Activated CD4-positive, CD25-positive, alpha-beta regulatory T cell (primary cell): ENCODE measurements at places on chromosomes 16 and 17.

DNA sequence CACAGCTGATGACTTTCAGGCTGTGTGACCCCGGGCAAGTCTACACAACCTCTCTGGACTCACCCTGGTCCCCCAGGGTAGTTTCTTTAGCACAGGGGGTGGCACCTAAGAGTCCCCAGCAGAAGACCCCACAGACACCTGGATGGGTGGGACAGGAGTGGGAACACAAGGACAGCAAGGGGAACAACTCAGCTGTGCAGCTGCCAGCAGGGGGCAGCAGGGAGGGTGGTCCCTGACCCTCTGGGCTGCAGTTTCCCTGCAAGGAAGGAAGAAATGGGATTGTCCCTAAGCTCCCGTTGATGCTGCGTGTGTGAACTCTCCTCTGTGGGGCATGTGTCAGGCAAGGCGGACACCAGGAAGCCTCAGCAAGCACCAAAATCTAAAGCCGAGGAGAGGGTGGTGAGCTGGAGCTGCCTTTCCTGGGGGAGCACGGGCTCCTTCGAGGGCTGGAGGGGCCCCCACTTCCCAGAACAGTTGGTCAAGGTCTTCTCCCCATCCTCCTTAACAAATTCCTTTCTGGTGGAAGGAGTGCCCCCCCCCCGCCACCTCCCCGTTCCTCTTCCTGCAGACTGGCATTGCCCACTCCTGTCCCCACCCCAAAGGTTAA is 24.1 kb upstream of the CDH5 start:
- no peak for DNase-seq

GRCh38 chr16:56191156-56191815 is at the start of gene GNAO1:
GNAO1 (plus strand) TSS chr16:56191489; CDS start chr16:56192236, 747 bp downstream.
- peak; percentile 10 for DNase-seq

GRCh38 chr17:7916808-7917207 is 719 bp upstream of the RNF227 start:
- DNase-seq: no peak

GRCh38 chr16:28277537-28278388 is 14.6 kb upstream of the SBK1 start:
- peak; percentile 63 for DNase-seq

GRCh38 chr16:27455700-27456099 is 53.7 kb downstream of the IL21R start:
- DNase-seq: no peak

DNA sequence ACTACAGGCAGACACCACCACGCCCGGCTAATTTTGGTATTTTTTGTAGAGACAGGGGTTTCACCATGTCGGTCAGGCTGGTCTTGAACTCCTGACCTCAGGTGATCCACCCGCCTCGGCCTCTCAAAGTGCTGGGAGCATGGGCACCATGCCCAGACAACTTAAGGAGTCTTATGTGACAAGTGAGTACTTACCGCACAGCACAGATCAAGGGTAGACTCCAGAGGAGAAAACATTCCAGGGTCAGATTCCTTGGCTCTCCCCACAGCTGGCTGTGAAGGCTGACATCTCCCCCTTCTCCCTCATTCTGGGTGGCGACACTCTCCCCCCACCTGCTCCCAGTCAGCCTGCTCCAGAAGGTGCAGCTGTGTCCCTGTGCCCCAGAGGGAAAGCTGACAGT is 10.6 kb downstream of the ZSCAN10 start:
- DNase-seq: no peak

DNA sequence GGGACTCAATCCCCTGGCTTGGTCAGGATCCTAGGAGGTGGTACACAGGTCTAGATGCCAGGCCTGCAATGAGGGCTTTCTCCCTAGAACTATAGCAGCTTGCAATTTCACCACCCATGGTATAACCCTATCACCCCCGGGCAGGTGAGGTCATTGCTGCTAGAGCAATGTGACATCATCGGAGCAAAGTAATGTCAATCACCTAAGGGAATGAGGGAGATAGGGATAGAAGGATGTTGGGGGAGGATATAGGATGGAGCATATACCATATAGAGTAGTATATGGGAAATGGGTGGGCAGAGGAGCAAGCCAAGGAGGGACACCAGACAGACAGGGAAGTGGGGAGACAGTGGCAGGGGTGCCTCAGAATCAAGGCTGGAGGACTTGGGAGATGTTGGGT is 3.3 kb downstream of the KCNH4 start:
- DNase-seq: no peak

GRCh38 chr16:78762222-78762621 is 662.8 kb downstream of the WWOX start:
- DNase-seq: no peak

DNA sequence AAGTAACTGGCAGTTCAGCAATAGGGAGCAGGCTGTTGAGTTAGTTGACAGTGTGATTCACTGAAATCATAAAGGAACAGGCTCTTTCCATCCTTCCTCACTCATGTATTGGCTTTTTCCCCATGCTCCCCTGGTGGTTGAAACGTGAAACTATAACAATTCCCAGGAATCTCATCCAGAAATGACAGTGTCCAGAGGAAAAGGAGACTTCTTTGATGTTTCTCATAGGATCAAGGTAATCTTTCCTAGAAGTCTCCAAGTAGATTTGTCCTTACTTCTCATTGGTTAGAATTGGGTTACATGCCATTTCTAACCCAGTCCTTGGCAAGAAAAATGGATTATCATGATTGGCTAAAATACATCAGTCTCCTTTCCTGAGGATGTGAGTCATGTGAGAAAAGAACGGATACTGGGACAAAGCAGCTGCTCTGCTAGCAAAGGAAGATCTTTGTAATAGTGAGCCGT is 14.4 kb downstream of the TTC19 start:
- DNase-seq: no peak

DNA sequence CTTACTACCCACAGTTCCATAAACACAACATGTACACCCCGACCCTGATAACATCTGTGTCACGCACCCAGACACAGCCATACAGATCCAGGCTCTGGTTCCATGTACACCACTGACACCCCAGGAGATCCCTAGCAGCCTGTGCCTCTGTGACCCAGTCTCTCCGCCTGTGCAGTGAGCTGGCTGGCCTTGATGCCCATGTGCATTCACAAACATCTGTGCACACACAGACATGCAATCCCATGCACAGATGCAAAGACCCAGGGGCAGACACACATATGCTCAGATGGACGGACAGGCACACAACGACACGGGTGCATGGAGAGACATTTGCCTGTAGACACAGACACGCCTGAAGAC is 4.1 kb downstream of the CCDC102A start:
- DNase-seq: no peak

DNA sequence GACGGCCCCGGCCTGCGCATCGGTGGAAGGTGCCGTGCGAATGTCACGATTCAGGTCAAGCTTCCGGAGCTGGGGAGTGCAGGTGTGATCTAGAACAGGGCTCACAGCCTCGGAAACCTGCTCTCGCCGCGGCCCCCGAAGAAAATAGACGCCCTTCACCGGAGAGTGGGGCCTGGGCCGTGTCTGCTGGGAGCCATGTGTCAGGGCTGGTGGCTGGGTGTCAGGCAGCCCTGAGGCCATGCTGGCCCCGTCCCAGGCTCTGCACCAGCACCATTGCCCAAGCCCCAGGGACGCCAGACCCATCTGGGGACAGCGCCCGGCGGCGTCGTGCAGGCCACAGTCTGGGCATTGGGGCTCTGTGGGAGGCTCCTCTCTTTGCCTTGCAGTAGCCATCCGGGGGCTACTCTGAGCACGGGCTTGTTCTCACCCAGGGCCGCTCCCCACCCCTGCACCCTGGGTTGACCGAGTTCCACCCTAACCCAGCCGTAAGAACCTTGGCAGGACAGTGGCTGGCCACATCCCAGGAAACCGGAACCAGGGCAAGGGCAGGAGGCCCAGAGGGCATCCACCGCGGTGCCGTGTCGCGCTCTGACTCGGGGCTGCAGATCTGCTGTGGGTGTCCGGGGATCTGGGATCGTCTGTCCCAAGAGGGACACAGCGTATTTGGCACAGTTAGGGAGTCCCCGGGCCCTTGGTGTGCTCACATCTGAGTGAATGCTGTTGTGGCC is 5.3 kb upstream of the NUDT16L1 start:
- DNase-seq: no peak

- DNase-seq: peak; percentile 4
These were observed 394.0 kb downstream of the CA10 start for GRCh38 chr17:51764387-51764971.

GRCh38 chr17:34675143-34675542 is 95.8 kb downstream of the TMEM132E start:
- no peak for DNase-seq

GRCh38 chr16:84266451-84266850 is 26.6 kb upstream of the KCNG4 start:
- DNase-seq: no peak

DNA sequence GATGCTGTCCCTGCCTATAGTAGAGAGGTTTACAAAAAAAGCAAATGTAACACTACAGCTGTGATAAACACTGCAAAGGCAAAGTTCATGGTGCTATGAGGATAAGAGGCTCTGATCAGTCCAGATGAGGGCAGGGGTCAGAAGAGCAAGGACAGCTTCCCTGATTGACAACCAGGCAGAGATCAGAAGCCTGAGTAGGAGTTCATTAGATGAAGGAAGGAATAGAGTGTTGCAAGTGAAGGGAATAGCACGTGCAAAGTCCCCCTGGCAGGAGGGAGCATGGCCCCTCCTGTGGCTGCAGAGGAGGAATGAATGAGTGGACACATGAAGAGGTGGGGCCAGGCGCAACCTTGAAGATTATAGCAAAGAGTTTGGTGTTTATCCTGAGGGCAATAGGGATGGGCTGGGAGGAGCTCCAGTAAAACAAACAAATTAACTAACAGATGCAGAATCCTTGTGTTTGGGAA is 208.4 kb upstream of the IRX5 start:
- DNase-seq: no peak

DNA sequence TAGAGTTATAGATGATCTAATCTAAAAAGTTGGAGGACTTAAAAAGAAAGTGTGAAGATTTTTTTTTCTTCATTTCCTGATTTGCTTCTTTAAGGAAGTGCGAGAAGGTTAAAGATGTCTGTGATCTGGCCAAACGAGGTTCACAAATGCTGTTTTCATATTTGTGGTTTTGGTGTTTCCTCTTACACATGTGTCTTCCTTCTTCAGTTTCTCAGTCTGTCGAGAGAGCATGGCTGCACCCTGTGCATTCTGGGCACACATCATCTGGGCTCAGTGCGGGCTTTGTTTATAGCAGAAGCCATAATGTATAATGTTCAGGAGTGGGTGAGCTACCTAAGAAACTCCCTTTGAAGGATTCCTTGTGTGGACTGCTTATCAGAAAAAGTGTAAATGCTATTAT is 260.4 kb upstream of the TBX2 start:
- DNase-seq: no peak
